ENCODE measurements at places on chromosomes 7 and 10.

GRCh38 chr10:21181451-21181850, 284.3 kb upstream of the NEBL start:
- DNase-seq = no peak

DNA sequence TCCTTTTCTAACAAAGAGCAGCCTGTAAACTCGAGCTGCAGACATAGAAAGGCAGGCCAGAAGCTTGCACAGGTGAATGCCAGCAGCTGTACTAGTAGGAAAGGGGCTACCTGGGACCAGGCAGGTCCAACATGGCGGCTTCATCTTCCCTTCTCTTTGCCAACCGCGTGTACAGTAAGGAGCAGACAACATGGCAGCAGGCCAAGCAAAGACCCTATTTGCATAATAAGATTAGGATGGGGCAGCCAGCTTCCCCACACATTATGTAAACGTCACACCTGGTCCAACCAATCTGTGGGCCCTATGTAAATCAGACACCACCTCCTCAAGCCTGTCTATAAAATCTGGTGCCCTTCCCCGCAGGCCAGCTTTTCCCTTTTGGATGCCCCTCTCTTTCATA, 1186.5 kb upstream of the AUTS2 start:
- no peak for DNase-seq

DNA sequence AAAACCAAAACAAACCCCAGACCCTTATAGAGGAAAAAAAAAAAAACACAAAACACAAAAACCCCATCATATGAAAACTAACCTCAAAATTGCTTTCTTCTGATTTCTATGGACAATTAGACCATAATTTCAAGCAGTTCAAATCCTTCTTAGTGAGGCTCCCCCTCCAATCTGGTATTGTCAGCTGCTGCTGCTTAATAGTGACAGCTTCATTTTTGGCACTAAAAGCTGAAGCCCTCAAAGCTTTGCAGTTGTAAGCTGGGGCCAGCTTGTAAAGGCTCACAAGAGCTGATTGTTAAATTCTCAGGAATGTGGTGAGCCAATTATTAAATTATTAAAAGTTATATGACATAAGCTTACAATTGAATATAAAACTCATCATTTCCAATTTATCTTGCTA, 21.9 kb downstream of the ATXN7L1 start:
- DNase-seq = no peak

DNA sequence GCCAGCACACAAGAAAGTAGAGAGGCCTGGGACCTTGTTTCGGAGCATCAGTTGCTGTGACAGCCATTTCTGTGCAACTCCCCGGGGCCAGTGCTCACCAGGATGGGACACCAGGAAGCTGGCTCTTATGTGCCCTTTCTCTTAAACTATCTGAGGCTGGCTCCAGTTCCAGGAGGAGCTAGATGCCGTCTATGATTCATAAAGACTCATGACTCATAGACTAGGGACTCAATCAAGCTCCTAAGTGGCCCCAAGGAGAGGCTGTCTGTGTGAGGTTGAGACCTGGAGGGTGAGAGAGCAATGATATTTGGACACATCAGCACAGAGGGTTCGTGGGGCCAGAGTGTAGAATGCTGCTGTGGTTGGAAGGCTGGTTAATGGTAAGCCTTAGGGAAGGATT, 580.1 kb downstream of the CCSER2 start:
- DNase-seq = no peak

- no peak for DNase-seq
These were observed 1.2 kb upstream of the SMARCD3 start for GRCh38 chr7:151249732-151250072.

GRCh38 chr7:24965831-24966708, 13.9 kb downstream of the OSBPL3 start:
- peak; percentile 51 for DNase-seq

GRCh38 chr10:95333997-95334804, 43.4 kb upstream of the PDLIM1 start:
- DNase-seq = no peak

DNA sequence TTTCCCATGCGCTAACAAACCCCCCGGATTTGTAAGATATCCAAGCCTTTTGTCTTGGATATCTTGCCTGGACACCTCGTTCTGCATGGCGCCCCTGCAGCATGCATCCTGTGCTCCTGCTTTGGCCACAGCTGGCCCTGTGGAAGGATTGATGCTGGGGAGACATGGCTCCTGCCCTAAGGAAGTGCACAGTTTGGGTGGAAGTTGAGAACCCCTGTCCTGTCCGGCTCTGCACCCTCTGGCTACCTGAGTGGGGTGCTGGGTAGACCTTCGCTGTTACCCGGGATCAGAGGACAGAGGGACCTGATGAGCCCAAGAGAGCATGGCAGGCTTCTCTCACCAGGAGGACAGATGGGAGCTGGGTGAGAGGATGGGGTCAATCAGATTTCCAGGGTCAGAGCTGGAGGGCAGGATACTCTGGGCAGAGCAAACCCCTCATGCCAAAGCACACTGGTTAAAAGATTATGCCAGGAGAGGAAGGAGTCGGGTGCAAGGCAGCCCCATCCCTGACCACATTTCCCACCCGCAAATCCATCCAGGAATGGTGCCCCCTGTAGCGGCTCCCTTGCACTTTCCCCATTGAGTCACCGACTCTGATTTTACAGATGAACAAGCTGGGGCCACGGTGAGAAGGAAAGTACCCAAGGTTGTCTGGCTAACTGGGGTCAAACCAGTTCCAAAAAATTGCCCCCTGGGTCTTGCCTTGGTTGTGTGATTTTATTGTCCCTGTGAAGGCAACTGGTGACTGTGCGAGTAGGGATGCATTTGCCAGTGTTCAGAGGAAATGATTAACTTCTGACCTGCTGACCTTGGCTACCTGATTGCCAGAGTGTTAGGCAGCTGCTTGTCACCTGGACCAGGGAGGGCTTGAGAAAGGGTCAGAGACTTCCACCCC, 290.1 kb upstream of the ZMIZ1 start:
- DNase-seq = no peak

DNA sequence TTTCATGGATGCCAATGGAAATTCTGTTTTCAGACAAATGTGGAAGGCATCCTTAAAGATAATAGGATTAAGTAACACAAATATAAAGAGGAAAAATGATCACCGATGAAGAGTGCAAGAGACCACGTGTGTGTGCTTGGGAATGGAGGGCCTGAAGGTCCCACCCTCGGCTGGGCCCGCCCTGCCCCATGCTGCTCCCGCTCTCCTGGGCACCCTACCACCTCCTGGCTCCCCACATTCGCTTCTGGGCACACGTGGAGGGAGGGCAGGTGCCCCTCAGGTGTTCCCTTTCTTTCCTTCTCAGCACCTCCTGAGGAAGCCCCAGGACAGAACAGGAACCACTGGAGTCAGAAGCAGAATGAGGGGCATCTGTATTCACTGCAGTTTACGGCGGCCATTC, 367.6 kb downstream of the DNAJB6 start:
- no peak for DNase-seq

- DNase-seq = no peak
These were observed 115.7 kb upstream of the CACNA2D1 start for GRCh38 chr7:82559193-82559805.

- DNase-seq = no peak
These were observed 4.5 kb upstream of the MACROH2A2 start for GRCh38 chr10:70048030-70048723.

DNA sequence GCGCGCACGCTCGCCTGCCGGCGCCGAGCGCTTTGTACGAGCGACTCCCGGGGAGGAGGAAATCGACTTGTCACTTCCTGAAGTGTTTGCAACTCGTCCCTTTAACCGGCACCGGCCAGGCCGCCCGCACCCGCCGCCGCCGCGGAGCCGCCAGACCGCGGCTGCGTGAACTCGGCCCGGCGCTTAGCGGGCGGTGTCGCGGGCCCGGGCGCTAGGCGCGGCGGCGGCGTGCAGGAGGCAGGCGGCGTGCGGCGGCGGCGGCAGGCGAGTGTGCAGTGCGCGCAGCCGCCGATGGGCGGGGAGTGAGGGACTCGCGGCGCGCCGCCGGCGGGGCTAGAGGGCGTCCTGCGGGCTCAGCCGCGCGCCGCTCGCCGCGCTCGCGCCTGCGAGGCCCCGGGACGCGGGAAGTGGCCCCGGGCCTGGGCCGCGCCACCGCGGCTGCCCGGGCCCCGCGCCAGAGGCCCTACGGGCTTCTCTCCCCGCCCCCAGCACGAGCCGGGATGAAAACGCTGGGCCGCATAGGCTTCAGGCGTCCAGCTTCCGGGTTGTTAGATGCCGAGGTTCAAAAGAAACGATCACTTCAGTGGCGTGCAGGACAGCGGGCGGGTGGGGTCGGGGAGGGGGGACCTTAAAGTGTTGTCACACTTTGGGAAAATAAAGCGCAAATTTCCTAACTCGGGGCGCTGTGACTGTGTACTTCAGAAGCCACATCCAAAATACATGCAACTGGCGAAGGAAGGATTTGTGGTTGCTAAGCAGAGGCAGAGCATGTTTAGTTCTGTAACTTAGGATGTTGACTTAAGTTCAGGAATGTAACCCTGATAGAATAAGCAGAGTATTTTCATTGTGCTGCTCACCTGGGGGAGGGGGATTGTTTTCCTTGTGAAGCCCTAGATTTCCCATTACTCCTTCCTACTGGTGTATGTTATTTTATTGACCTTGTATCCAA, at the start of gene FAM53B:
Gene FAM53B (minus strand): TSS at position 277 of the 949 bp plus-strand sequence. CDS start 37,665 bp downstream, outside the sequence.
- DNase-seq = peak; percentile 89

- DNase-seq = no peak
These were observed 5.5 kb downstream of the GALNT17 start for GRCh38 chr7:71137479-71137878.

- DNase-seq = peak; percentile 39
These were observed 448 bp upstream of the PTER start for GRCh38 chr10:16436367-16436757.

DNA sequence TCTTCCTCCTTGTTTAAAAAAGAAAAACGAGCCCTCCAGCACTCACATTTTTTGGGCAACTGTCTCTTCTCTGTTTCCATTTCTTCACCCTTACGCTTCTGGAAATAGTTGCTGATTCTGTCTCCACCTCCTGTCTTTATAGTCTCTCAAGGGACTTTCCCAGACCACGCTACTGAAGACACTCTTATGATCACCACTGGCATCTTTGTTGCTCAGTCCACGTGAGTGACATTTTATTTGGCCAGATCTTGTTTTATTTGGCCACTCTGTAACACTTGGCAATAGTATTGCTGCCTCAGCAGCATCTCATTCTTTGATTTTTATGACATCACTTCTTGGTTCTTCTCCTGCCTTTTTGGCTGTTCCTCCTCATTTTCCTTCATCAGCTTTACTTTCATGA, 21.6 kb upstream of the NME8 start:
- no peak for DNase-seq

- DNase-seq = no peak
These were observed 2.4 kb upstream of the ST7 start for GRCh38 chr7:116950889-116951351.

DNA sequence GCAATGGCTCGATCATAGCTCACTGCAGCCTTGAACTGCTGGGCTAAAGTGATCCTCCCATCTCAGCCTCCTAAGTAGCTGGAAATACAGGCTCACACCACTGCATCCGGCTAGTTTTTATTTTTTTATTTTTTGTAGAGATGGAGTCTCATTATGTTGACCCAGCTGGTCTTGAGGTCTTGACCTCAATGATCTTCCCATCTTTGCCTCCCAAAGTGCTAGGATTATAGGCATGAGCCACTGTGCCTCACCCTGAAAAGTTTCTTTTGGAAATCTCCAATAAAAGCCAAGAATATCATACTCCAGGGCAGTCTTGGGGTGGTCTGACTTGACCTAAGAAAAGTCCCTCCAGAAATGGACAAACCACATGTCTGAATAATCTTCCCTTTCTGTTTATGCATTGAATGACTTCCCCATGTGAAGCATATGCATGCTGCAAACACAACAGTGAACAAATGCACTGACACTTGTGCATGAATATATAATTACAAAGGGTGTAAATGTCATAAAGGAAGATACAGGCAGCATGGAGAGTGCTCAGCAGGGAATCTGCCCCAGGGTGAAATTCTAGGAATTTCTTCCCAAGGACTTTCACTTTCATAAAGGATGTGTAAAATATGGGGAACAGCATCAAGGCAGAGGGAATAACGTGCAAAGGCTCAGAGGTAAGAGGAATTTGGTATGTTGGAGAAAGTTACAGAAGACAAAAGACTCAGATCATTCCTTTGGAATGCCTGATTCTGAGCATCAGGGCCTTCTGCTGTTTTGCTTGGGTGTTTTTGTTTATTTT, 142.4 kb upstream of the LYZL1 start:
- DNase-seq = no peak

DNA sequence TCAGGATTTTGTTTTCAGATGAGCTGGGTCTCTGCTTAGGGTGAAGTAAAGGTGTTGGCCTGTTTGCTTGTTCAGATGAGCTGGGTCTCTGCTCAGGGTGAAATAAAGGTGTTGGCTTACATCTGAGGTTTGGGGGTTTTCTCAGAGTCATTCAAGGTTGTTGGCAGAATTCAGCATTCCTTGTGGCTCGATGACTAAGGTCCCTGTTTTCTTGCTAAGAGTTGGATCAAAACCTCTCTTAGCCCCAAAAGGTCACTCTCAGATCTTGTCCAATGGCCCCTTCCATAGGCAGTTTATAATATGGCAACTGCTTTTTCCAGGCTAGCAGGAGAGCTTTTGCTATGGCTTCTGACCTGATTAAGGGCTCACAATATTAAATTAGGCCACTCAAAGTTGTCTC, 106.6 kb downstream of the ADAM22 start:
- no peak for DNase-seq

- DNase-seq = peak; percentile 61
These were observed 12.7 kb upstream of the ATP6V0E2 start for GRCh38 chr7:149860821-149861727.

- DNase-seq = peak; percentile 80
These were observed 273.7 kb upstream of the KLF14 start for GRCh38 chr7:131007439-131008330.

- no peak for DNase-seq
These were observed 116.2 kb downstream of the SH3PXD2A start for GRCh38 chr10:103739039-103739764.

DNA sequence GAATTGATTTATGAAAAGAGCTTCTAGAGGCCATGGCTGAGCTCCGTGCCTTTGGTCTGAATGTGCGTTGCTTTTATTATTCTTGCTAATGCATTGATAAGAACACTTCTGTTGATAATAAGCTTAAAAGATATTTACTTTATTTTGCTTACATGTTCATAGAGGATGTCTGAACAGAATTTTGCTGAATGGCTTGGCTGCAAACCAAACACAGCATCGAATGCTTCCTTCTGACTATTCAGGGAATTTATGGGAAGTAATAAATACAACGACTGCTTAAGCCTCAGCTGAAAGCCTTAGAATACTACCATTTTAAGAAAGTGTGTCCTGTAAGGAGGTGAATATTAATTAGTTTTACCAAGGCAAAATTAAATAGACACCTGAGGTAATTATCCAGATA, 643.5 kb upstream of the POT1 start:
- DNase-seq = no peak

- no peak for DNase-seq
These were observed 135.7 kb downstream of the PDE1C start for GRCh38 chr7:31934551-31934950.

GRCh38 chr7:47488201-47488968, 93.5 kb downstream of the TNS3 start:
- DNase-seq = no peak

GRCh38 chr7:69864822-69865221, 266.5 kb downstream of the AUTS2 start:
- DNase-seq = no peak

DNA sequence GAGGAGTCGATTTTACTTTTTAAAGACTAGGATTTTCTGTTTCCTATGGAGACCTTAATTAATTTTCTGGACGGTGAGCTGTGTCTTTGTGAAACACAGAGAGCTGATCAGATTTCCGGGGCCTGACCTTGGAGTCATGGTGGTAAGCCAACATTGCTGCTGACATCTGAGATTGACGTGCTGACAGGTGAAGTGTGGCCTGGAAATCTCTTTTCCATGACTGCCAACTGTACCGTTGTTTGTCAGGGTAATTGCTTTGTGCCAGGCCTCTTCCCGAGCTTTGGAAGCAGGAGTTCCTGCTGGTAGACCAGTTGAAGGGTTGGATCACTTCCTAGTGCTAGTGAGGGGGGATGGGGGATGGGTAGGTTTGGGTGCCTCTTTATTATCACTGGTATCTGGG, 71.2 kb downstream of the ADRA2A start:
- DNase-seq = no peak

All from activated CD4-positive, alpha-beta T cell treated with anti-CD3 and anti-CD28 coated beads for 36 hours (primary cell).